ENCODE measurements at places on chromosomes 3 and 15.
A peak's percentile ranks its signal among the peaks of the same experiment; 100 is the strongest.

DNA sequence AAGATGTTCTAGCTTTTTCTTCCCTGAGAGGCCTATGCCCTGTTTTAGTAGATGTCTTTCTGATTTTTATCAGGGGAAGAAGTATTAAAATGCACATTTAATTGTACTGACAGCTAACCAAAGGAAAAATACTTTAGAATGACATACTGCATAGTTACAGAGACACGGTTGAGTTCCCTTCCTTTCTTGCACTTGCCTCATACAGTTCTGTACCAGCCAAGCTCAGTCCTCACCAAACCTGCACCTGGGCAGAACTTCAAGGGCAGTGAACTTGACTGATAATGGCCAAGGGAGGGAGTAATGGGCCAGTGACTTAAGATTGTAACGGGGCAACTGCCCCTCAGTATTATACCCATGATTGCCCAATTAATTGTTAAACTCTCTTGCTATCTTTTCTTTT lies 34.1 kb upstream of the RASGRP1 start:
- DNase-seq: peak; percentile 27

- no peak for DNase-seq
These were observed 35.7 kb upstream of the APEH start for GRCh38 chr3:49638445-49638844.

- DNase-seq: no peak
These were observed 716 bp downstream of the CPEB1 start for GRCh38 chr15:82646250-82647044.

DNA sequence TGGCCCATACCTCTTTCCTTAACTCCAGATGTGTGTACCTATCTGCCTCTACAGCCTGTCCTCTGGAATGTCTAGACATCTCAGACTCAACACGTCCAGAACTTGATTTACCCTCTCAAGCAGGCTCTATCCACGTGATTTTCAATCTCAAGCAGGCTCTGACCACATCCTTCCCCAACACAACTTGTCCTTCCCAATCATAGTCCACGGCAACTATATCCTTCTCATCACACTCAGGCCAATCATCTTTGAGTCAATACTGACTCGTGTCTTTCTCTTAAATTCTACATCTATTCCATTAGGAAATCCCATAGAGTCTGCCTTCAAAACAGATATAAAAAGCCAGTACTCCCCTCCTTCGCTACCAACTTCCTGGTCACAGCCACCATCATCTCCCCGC lies 70.4 kb downstream of the FOXP1 start:
- no peak for DNase-seq

GRCh38 chr3:49132437-49133225 lies at the start of gene LAMB2:
Gene LAMB2, minus strand, starts transcription at chr3:49133050. Its CDS starts 183 bp downstream, at chr3:49132867.
- no peak for DNase-seq

DNA sequence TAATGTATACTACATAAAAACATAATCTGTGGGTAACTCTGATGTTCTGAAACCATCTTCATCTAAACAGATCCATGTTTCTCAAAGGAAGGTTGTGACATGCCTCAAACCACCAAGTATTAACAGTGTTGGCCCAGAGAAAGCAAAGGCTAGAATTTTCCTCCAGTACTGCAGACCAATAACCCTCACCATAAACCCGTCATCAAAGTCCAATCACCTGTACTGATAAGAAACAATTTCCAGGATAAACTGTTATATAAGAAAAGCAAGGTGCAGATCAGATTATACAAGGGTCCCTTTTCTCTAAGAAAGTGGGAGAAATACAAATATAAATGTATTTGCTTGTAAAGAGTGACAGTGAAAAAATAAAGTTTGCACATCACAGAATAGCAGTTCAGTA lies 32.3 kb downstream of the TBC1D2B start:
- no peak for DNase-seq

- no peak for DNase-seq
These were observed 33.0 kb upstream of the LACTB start for GRCh38 chr15:63088533-63089245.

GRCh38 chr3:69090021-69090420 lies 5.3 kb downstream of the ARL6IP5 start:
- DNase-seq: no peak

DNA sequence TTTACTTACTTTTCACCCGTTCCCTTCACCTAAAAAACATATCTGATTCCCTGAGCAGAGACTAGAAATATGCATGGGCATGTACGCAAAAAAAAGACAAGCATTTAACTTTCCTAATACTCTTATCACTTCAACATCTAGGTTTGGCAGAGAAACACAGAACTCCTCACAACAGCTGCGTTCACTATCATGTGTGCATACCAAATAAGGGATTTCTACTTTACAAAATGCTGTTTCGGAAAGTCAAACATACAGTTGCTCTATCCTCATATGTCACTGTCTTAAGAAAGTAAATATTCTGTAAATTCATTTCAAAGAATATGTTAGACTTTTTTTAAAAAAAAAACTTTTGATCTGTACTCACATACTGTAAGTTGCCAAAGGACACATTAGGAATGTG lies 65.1 kb upstream of the CBLB start:
- no peak for DNase-seq

GRCh38 chr3:46693892-46694226 lies 380 bp upstream of the ALS2CL start:
- DNase-seq: no peak

GRCh38 chr3:106711650-106712049 lies 665.6 kb upstream of the CCDC54 start:
- DNase-seq: no peak

DNA sequence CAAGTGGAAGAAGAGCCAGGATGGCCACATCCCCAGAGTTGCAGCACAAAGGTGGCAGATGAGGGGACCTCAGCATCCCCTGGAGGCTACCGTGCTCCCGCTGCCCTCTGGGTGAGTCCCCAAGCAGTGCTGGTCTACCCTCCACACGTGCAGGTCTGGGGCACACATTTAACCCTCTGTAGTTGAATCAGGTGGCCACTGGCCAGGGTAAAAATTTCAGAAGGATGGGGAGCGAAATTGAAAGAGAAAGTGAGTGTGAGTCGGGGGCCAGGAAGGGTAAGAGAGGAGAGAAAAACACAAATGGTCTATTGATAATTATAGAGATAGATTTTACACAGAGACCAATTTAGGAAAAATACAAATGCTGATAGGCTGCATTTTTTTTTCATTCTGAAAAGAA lies 139.5 kb upstream of the EIF1B start:
- DNase-seq: no peak
